ENCODE measurements at places on chromosomes 2 and 18. TPM values are rescaled to one million over a fixed set of nuclear protein-coding genes. Genes with fewer than 3 reads are reported as not detected.
A peak's percentile ranks its signal among the peaks of the same experiment; 100 is the strongest.

Gene DSG4
- total RNA-seq: not detected

Gene FSIP2
- total RNA-seq: under 0.01 TPM

DNA sequence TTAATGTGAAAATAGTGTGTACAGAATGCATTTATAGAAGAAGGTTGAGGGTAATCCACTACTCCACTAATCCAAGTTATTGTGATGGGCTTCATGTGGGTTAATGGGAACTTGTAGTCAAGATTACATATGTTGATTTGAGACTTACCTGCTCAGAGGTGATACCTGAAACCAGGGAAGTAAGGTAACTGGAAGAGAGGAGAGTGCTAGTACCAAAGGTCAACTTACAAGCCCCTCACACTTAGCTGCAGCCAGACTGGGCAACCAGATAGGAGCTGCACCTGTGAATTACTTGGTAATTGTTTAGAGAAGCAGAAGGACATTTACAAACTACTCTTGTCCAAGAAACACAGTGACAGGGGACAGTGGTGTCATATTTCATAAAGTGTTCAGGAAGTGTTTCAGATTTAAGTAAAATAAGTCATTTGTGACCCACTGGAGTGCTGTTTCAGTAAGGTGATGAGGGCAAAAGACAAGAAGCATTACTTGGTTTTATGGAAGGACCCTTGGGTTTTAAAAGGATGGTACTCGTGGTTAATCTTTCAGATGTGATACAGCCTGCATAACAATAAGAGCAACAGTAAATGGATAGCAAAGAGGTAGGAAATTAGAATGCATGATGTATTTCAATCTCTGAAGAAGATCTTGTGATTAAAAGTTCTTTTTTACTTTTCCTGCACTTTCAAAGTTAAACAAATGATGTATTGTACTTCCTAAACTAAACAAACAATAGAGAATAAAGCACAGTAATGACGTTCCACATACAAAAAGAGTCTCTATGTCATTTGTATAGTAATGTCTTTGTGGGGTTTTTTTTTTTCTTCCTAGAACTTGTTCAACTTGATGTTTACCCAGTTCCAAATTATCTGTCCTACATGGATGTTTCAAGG, 189.3 kb downstream of the PHLPP1 start:
- no peak for DNase-seq

DNA sequence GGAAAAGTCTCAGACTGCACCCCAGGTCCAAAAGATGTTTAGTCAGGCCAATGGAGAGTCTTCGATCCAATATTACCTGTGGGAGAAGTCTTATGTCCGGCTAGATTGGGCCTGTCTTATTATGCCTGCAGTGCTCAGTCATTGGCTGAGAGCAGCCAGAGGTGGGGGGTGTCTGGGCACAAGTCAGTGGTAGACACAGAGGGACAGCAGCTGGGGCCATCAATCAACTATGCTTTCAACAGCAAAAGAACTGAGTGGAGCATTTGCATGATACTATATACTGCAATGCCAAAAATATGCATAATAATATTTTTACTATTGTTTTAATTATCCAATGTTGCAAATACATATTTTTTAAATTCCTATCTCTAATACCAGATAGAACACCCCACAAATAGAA, 298.6 kb upstream of the CDH20 start:
- DNase-seq: no peak

DNA sequence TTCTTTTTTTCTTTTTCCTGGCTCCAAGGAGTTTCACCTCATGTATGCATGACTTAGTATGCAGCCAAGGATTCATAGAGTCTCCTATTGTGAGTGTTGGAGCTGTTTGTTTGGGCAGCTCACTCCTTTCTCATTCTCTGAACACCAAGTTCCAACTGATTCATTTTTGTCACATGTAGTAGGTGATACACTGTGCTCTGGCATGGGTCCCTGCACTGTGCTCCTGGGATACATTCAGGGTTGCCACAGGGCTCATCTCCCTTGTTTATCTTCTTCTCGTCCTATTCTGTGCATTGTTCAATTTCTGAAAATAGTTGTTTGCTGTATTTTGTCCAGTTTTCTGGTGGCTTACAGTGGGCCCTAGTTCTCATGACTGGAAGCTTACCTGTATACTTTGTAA, 96.8 kb downstream of the ZNF407 start:
- DNase-seq: no peak

DNA sequence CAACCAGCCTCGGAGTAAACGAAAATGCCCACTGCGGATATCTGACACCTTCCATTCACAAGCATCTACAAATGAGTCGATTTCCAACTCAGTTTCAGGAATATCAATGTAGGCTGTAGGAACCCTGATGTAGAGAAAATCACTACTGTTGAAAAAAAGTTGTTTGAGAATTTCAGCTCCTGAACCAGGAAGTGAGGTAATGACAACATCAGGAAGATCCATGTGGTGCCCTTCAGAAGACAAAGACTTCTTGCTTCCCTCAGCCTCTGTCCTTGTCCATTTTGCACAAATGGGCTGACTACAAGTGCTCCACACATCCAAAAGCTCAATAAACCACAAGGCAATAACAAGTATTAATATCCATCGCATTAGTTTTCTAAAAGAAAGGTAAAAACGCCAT, 4.7 kb downstream of the DSEL start:
- DNase-seq: no peak

- no peak for DNase-seq
Observed at GRCh38 chr2:65364986-65365733, 67.2 kb downstream of the SPRED2 start.

DNA sequence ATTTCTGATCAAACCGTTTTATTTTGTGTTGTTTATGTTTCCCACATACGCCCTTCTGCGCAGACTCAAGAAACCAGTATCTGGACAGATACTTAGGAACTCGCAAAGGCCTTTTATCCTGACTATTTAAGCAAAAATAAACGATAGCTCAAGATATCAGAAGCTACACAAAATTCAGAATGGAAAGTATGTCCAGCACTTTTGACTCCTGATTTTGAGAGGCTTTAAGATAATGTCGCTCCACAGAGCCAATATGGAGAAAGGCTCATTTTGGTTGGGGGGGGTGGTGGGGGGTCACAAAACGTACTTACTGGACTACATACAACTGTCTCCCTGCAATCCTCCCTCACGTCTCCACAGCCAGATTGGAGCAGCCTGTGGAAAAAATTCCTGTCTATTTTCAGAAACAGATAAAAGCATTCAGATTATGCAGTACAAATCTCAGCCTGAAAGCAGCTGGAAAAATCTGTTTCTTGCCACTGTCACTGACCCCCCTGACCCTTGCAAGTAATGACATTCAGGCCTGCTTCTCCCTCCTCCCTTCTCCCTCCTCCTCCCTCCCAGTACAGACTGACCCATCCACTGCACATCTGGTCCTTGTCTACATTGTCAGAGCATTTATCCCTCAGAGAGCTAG, 34.9 kb upstream of the LCLAT1 start:
- peak; percentile 21 for DNase-seq

- peak; percentile 16 for DNase-seq
Observed at GRCh38 chr18:22609642-22610041, 191.9 kb upstream of the CTAGE1 start.
